Stimulated activated CD4-positive, alpha-beta T cell treated with anti-CD3 and anti-CD28 coated beads, Interleukin-1b, Interleukin-23, amount 100 ng/mL, for 4 hours (primary cell): ENCODE measurements at places on chromosomes 4 and X.

GRCh38 chr4:140858897-140859296 is 102.7 kb upstream of the TBC1D9 start:
- no peak for DNase-seq

GRCh38 chrX:27622883-27623282 is 32.7 kb downstream of the DCAF8L2 start:
- no peak for DNase-seq

- DNase-seq = no peak
Observed at GRCh38 chr4:26455571-26455970, 34.7 kb downstream of the CCKAR start.

DNA sequence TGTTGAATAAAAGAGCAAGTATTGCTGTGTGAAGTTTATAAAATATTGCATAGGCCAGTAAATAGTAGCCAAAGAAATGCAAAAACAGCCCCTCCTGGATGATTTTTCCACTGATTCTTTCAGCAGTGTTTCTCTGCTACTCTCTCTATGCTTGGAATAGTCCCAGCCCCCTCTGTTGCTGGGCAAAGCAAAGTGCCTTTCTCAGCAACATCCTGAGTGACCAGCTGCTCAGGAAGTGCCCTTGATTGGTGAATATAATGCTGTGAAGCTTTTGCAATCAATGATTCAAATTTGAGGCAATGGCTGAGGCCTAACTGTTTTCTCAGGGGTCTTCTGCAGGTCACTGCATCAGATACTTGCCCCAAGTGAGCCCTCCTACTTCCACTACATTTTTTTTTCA is 656.7 kb downstream of the ZNF674 start:
- DNase-seq = no peak

- no peak for DNase-seq
Observed at GRCh38 chr4:17490575-17491059, 21.3 kb downstream of the QDPR start.

DNA sequence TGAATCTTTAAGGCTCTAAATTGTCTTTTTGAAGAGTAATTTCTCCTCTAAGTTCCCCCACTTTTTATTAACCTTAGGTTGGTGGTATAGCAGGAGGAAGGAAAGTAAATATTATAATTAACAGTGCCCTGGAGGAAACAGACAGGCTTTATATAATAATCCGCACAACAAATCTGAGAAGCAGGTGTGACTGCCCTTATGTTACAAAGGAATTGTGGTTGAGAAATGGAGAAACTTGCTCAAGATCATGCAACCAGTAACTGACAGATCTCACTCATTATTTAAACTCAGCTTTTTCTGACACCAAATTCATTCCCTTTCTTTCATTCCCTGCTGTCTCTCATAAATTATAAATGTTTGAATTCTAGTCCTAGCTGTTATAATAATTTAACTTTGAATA is 282.0 kb downstream of the PPP3CA start:
- DNase-seq = no peak

DNA sequence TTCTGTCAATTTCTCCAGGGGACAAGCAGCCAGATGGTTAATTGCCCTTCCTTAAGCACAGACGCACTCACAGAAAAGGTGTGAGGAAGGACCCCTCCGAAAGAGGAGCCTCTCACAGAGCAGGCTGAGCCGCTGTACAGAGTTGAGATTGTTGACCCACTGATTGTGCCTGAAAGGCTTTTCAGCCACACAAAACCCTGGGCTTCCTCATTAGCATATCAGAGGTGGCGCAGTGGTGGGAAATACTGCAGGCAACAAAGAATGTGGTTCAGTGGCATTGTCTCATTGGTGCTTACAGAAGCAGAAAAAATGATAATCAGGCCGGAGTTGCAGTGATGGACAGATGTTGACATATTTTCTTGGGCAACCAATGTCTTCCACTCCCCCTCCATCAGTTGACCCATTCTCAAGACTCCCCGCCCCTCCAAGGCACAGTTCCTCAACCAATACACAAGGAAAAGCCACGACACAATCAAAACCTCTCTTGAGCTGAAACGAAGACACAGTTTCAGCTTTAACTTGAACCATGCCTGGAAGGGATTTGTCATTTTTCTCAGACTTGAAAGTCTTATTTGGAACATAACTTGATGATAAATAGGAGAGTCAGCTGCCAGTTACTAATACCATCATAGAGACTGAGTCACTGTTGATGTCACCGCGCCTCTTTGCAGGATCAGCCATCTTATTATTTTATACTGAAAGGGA is 53.1 kb downstream of the ATXN3L start:
- DNase-seq = no peak

DNA sequence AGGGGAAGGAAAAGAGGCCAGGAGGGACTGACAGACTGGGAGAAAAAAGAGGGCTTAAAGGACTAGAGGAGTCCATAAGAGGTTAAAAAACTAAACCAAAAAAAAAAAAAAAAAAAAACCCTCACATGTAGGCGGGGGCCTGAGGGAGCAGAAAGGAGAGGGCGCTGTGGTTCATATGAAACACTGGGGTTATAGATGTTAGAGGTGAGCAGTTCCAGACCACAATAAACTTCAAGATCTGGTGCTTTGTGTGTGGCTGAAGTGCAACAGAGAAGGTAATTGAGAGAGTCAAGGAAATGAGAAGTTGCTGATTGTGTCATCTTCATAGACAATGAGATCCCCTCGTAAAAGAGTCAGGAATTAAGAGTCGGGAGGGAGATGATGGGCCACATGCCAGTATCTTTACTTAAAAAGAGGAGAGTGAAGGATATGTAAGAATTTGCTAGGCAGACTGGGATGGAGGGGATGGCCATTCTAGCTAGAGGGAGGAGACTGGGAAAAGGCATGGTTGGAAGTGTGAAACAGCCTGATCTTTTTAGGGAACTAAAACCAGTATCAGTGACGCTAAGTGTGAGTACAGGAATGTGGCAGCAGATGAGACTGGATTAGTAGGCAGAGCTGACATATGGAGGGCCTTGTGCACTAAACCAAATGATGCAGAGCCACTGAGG is 18.4 kb upstream of the OGT start:
- no peak for DNase-seq

DNA sequence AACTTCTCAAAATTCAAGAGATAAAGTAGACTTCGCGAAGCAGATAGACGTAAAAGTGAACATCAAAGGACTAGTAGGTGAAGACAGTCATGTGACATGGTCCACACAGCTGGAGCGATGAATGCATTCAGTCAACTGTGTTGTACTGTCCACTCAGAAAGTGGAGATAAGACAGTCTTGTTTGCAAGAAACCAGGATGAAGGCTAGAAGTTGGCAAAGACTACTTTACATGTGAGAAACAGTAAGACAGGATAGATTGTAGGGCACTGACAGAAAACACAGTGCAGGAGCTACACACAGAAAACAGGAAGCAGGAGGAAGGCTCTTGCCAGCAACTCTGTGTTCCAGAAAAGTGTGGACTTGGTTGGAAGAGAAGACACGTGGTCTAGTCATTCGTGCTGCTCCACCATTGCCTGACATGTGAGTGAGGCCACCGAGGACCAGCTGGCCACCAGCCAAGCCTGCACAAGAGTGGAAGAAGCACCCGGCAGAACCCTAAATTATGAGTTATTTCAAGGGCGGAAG is 78.9 kb downstream of the FAT1 start:
- DNase-seq = no peak

- no peak for DNase-seq
Observed at GRCh38 chr4:58590722-58591121, 1480.5 kb upstream of the IGFBP7 start.

DNA sequence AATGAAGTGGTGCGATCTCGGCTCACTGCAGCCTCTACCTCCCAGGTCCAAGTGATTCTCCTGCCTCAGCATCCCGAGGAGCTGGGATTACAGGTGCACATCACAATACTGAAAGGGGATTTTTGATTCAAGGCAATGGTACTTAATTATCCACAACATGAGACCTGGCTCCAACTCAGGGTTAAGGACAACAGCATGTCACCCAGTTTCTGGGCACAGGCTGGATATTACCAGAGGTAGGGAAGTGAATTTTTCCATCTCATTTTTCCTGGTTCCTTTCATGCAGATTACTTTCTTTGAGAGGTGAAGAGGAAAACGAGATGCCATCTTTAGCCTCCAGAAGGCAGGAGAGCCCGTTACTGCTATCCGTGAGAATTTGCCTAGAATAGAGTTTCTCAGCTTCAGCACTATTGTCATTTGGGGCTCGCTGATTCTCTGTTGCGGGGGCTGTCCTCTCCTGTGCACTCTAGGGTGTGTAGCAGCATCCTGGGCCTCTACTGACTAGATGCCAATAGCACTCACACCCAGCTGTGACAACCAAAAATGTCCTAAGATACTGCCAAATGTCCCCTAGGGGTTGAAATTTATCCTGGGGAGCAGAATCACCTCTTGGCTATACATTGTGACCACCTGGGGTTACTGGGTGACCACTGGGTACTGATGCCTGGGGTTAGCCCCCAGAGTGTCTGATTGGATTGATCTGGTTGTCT is 121.8 kb upstream of the NDP start:
- no peak for DNase-seq

DNA sequence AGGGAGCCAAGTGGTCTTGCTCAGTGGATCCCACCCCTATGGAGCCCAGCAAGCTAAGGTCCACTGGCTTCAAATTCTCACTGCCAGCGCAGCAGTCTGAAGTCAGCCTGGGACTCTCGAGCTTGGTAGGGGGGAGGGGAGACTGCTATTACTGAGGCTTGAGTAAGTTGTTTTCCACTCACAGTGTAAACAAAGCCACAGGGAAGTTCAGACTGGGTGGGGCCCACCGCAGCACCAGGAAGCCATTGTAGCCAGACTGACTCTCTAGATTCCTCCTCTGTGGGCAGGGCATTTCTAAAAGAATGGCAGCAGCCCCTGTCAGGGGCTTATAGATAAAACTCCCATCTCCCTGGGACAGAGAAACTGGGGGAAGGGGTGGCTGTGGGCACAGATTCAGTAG is 721.0 kb upstream of the NDST4 start:
- no peak for DNase-seq

- DNase-seq = no peak
Observed at GRCh38 chr4:54570822-54571221, 86.9 kb upstream of the KIT start.

GRCh38 chr4:182847576-182848450 is 69.4 kb downstream of the DCTD start:
- DNase-seq = no peak

DNA sequence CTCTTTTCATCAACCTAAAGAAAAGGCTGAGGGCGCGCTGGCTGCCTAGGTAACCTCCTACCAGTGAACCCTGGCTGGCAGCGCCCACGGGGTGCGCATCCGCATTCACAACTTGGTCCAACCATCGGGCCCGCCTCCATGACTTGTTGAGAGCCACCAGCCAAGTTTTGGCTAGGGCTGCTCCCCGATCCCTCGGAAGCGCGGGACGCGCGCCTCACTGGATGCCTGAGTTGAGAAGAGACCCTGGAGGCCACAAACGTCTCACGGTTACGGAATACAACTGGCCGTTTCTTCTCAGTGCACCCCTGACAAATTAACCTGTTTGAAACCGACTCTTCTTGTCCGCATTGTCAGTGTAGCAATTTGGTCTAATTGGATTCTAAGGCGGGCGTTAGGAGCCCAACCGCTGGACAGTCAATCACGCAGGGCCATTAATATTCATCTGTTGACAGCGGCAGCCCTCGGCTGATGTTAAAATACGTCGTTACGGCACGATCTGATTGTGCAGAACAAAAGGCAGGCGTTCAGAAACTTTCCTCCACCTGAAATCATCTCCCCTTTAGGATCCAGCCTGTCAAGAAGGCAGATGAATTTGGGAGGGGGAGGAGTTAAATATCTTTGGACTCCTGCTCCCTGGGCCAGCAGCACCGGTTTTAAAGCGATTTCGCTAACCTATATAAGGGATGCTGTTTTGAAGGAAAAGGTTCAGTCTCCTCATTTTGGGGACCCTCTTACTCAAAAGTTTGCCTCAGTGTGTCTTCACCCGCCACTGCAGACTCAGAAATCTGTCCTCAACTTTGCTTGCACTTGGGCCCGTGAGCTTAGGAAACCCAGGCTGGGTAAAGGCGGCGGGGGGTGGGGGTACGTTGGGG is 1.2 kb downstream of the GPC3 start:
- no peak for DNase-seq

- no peak for DNase-seq
Observed at GRCh38 chrX:103464072-103464773, 55.1 kb downstream of the RAB40A start.

GRCh38 chrX:84717343-84717742 is 215.1 kb upstream of the HDX start:
- no peak for DNase-seq

- no peak for DNase-seq
Observed at GRCh38 chr4:182831376-182831775, 85.8 kb downstream of the DCTD start.

DNA sequence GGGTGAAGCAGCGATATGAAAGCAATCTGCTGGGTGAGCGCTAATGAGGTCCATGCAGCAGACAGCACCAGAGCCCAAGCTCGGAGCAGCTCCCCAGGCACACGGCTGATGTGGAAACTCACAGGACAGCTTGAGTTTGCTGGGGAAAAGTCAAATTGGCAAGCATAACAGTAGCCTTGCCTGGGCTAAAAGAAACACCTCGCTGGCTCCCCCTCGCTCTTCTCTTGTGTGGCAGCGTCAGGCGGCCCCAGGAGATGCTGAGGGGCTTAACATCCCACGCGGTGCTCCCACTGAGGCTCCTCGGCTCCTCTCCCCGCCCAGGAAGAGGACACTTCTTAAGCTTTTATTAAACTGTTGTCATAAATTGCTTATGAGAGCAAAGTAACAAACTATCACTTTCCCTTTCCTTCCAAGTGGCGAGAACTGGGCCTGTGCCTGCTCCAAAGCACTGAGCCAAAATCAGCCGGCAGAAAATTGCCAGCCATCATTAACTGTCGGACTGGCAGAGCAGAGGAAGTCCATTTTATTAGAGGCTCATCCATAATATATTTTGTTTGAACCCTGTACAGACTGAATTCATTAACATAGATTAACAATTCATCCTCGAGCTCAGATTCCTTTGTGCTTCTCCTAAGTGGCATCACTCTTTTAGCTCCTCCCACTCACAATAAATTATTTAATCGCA is 111.4 kb downstream of the TSPAN5 start:
- DNase-seq = no peak

GRCh38 chrX:56762707-56763555 is 33.9 kb downstream of the NBDY start:
- no peak for DNase-seq

DNA sequence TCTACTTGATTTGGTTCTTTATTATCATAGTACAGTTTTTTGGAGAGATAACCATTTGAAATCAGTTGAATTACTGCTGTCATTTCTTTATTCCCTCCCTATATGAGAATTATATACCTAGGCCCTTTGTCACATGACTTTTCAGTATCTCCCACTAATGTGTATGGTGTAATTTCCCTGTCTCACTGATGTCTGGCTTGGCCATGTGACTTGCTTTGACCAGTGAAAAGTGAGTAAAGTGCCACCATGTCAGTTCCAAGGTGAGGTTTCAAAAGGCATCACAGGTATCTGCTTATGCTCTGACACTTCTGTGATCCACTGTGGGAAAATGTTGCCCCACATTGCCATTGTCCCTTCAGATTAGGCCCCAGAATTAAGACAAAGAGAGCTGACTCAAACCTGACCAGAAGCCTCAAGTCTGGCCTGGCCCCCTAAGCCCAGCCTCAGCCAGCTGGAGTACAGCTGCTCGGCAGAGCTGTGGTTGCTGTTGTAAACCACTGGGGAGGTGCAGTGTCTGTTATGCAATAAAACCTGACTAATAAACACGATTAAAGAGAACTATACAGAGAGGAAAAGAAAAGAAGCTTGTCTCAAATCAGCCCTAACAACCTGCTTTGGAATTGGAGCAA is 27.5 kb downstream of the SETD7 start:
- DNase-seq = no peak
